ENCODE measurements at places on chromosomes 16 and 17. TPM values are rescaled to one million over a fixed set of nuclear protein-coding genes. Genes with fewer than 3 reads are reported as not detected.

TBC1D26 gene
- total RNA-seq: not detected

DNA sequence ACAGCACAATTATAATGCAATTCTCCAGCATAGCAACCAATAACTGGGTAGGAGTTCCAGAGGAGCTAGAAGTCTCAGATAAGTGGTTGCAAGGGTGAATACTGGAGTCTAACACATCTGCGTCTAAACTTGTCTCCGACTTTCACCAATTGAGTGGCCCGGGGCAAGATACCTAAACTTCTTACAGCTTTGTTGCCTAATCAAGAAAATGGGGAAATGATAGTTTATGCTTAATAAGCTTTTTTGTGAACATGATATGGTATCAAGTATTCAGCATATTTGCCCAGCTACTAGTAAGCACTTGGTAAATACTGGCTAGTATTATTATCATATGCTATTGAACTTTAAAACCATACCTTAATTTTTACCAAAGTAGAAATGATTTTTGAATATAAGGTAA is 183.5 kb downstream of the KCNJ2 start:
- DNase-seq: no peak
- no peaks in the 10 kb centered on the region for H3K36me3 ChIP-seq
- no peak overlapping the region for H3K27ac ChIP-seq
- no peaks in the 10 kb centered on the region for H3K4me1 ChIP-seq

GRCh38 chr16:2465653-2466415 is 5.3 kb upstream of the NTN3 start:
- no peak overlapping the region for H3K27ac ChIP-seq
- no peaks in the 10 kb centered on the region for H3K36me3 ChIP-seq
- peaks cover 15% of the 10 kb centered on the region for H3K27me3 ChIP-seq
- H3K4me1 ChIP-seq: no peaks in the 10 kb centered on the region
- no peak overlapping the region for H3K4me3 ChIP-seq

DNA sequence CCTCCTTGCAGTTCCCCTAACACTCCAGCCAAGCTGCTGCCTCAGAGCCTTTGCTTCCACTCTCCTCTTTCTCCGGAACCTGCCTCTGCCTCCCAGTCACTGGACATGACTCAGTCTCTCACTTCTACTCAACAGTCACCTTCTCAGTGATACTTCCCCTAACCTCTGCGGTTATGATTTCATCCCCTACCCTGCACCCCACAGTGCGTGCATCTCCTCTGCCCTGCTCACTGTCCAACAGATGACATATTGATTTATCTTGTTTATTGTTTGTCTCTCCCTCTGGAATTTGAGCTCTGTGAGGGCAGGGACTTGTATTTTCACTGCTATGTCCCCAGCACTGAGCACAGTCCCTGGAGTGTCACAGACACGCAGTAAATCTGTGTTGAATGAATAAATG is 100.7 kb downstream of the CYLD start:
- no peaks in the 10 kb centered on the region for H3K27me3 ChIP-seq
- no peaks in the 10 kb centered on the region for H3K36me3 ChIP-seq
- H3K4me1 ChIP-seq: peaks cover 6% of the 10 kb centered on the region
- no peak overlapping the region for H3K27ac ChIP-seq
- H3K4me3 ChIP-seq: no peak overlapping the region

DNA sequence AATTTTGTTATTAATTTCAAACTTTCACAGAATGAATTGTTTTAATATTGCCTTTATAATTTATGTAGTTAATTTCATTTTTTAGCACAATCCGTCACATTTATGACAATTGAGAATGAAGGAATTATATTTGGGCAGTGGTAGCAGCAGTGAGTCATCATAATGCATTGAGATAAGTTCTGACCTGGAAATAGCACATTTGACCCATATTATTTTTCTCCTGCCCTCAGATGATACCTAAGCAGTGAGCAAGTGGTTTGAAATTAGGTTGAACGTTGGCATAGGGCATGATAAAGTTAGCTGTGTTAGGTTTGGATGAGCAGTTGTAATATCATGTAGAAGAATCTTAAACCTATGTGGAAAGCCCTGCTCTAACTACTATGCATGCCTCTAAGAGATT is 1431.3 kb upstream of the CDH8 start:
- no peaks in the 10 kb centered on the region for H3K36me3 ChIP-seq
- H3K4me1 ChIP-seq: no peaks in the 10 kb centered on the region
- H3K27ac ChIP-seq: no peak overlapping the region

DNA sequence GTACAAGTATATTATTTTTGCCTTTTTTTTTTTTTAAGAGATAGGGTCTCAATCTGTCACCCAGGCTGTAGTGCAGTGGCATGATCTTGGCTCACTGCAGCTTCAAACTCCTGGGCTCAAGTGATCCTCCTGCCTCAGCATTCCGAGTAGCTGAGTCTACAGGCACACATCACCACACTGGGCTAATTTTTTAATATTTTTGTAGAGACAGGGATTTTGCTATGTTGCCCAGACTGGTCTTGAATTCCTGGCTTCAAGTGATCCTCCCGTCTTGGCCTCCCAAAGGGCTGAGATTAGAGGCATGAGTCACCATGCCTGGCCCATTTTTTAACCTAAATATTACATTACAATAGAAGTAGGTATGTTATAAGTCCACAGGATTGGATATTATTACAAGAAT is 3.2 kb downstream of the TERB1 start:
- no peaks in the 10 kb centered on the region for H3K4me1 ChIP-seq
- peaks cover 17% of the 10 kb centered on the region for H3K36me3 ChIP-seq
- no peak for DNase-seq
- no peak overlapping the region for H3K4me3 ChIP-seq

GRCh38 chr17:969811-970355 is 9.7 kb downstream of the NXN start:
- no peaks in the 10 kb centered on the region for H3K4me1 ChIP-seq
- no peak overlapping the region for H3K4me3 ChIP-seq
- no peak overlapping the region for H3K27ac ChIP-seq
- H3K27me3 ChIP-seq: no peaks in the 10 kb centered on the region
- no peak for DNase-seq
- H3K36me3 ChIP-seq: no peaks in the 10 kb centered on the region

KLHL10 gene
- total RNA-seq: not detected

DNA sequence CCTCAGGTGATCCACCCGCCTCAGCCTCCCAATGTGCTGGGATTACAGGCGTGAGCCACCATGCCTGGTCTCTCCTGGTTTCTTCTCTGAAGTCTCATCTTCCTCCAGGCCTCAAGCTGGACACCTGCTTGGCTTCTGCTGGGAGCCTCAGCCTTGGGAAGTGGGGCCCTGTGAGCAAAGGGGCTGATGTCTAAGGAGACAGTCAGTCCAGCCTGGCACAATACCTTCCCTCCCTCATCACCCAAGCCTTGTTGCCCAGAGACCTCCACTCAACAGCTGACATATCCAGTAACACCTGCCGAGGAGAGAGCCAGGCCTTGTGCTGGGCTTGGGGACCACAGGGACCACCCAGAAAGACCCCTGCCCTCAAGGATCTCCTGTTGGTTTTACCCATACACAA is 251.6 kb downstream of the GSG1L start:
- no peak overlapping the region for H3K27ac ChIP-seq
- H3K4me1 ChIP-seq: no peaks in the 10 kb centered on the region
- no peak overlapping the region for H3K4me3 ChIP-seq
- H3K36me3 ChIP-seq: no peaks in the 10 kb centered on the region
- no peak for DNase-seq

DNA sequence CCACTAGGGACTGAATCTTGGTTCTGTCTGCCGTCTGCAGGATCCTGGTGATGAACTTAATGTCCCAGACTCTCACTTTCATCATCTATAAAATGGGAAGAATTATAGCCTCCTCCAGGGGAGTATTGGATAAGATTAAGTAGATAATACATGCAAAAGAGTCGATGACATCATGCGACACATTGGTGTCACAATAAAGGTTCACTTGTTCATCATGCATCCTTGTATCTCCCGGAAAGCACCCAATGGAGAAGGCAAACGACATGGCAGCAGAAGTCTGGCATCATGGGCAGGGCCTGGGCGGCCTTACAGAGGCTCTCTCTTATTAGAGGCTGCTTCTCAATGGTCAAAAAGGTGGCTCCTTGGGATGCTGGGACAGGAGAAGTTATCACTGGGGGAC is 35.1 kb upstream of the CD300E start:
- no peak overlapping the region for H3K27ac ChIP-seq
- no peaks in the 10 kb centered on the region for H3K27me3 ChIP-seq
- DNase-seq: no peak
- no peak overlapping the region for H3K4me3 ChIP-seq
- no peaks in the 10 kb centered on the region for H3K36me3 ChIP-seq

DNA sequence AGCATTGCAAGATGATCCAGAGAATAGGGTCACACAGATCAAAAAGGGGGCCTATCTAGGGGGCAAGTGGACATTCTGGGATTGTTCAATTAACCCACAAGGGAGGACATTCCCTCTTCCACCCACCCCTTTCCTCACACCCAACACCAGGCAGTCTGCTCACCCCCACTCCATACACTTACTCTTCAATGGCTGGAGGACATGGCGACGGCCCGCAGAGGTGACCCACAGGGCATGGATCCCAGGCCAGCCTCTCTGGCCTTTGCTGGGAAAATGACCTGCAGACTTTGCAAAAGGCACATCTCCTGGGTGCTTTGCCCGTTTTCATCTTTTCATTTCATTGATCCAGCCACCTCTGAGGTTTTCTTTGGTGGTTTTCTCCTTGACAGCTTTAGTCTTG is 1.7 kb upstream of the CACNG5 start:
- DNase-seq: no peak
- peaks cover 4% of the 10 kb centered on the region for H3K27me3 ChIP-seq
- no peak overlapping the region for H3K27ac ChIP-seq
- H3K36me3 ChIP-seq: no peaks in the 10 kb centered on the region
- H3K4me1 ChIP-seq: no peaks in the 10 kb centered on the region

- H3K4me3 ChIP-seq: no peak overlapping the region
- no peak overlapping the region for H3K27ac ChIP-seq
- H3K36me3 ChIP-seq: no peaks in the 10 kb centered on the region
- H3K4me1 ChIP-seq: no peaks in the 10 kb centered on the region
Measured at GRCh38 chr16:52141871-52142270, 405.1 kb downstream of the TOX3 start.

PRSS33 gene
- not detected for total RNA-seq

- H3K4me1 ChIP-seq: peaks cover 34% of the 10 kb centered on the region
- H3K36me3 ChIP-seq: peaks cover 49% of the 10 kb centered on the region
- H3K4me3 ChIP-seq: no peak overlapping the region
- H3K27ac ChIP-seq: no peak overlapping the region
- no peak for DNase-seq
Measured at GRCh38 chr16:28207399-28207798, 4.4 kb downstream of the XPO6 start.

MMP25 gene
- 19.4 TPM for total RNA-seq

ALOX15B gene
- not detected for total RNA-seq

GRCh38 chr17:56850591-56850990 is 16.6 kb downstream of the DGKE start:
- no peaks in the 10 kb centered on the region for H3K4me1 ChIP-seq
- peaks cover 23% of the 10 kb centered on the region for H3K36me3 ChIP-seq
- H3K4me3 ChIP-seq: no peak overlapping the region
- no peak for DNase-seq

- H3K4me3 ChIP-seq: no peak overlapping the region
- H3K4me1 ChIP-seq: no peaks in the 10 kb centered on the region
- H3K36me3 ChIP-seq: no peaks in the 10 kb centered on the region
- H3K27me3 ChIP-seq: no peaks in the 10 kb centered on the region
- no peak for DNase-seq
- no peak overlapping the region for H3K27ac ChIP-seq
Measured at GRCh38 chr16:17162560-17162959, 308.2 kb downstream of the XYLT1 start.

DNA sequence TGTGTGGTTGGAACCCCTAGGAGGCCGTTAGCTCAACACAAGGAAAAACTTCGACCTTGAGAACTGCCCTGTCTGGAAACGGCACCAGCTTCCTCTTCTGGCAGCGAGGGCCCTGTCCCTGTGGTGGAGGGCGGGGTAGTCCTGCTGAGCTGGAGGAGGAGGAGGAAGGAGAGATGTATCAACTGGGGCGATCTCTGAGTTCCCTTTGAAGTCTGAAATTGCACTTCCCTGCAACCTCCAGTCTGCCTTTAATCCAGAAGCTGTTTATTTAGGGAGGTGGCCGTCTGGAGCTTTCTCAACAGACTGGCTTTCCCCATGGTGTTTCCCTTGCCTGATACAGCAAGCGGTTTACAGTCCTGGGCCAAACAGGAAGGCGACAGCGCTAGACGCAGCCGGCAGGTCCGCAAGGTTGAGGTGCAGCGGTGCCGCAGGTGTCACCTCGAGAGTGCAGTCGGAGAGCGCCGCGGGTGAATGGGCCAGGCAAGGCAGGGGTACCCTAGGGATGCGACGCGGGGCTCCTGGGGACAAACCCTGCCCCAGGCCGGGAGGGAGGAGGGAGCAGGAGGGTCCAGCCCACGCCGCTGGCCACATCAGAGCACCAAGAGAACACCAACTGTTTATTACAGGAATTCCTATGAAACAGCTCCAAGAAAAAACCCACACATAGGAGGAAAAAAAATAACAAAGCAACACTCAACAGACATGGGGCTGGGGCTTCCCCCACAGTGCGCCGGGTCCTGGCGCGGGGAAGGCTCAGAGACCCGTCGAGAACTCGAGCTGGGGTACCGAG is 11.4 kb upstream of the MRPS23 start:
- H3K36me3 ChIP-seq: no peaks in the 10 kb centered on the region
- peaks cover 4% of the 10 kb centered on the region for H3K27me3 ChIP-seq
- no peak overlapping the region for H3K27ac ChIP-seq
- DNase-seq: no peak
- H3K4me3 ChIP-seq: peak overlapping the region; percentile 60

- no peaks in the 10 kb centered on the region for H3K36me3 ChIP-seq
- H3K27ac ChIP-seq: no peak overlapping the region
- H3K27me3 ChIP-seq: no peaks in the 10 kb centered on the region
- H3K4me1 ChIP-seq: no peaks in the 10 kb centered on the region
- H3K4me3 ChIP-seq: no peak overlapping the region
Measured at GRCh38 chr16:7921345-7921744, 588.7 kb downstream of the RBFOX1 start.

KCNG4 gene
- not detected for total RNA-seq

DNA sequence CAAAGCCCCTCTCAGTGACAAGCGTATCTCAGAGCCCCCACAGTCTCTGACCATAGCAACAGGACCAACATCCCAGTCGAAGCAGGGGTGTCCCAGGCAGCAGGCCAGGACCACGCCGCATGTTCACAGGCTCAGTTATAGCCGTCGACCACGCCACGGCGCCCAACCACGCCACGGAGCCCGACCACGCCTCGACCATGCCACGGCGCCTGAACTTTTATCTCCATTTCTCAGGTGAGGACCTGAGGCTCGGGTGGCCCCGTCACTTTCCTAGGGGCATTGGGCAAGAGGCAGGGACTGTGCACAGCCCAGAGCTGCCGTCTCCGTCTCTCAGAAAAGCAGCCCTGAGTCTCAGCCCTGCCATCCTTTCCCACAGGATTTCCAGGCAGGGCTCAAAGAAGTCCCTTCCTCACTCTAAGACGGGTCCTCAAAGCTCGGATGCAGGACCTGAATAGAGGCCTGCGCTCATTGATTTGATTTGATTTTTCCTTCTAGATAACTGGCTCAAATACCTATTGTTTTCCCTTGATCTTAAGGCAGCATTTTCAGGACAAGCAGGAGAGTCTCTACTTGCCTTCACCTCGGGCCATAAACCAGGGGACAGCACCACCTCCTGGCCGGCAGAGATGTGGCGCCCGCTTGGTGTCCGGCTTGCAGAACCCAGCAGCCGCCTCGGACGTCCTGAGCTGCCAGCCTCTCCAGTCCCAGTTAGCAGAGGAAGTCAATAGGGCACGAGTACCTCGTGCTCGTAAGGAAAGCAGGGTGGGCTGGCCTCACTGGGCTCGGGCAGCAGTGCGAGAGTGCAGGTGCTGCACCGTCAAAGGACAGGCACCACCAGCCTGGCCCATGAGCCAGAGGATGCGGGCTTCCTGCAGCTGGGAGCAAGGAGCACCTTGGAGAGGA is 38.8 kb downstream of the C16orf95 start:
- no peaks in the 10 kb centered on the region for H3K36me3 ChIP-seq
- H3K27me3 ChIP-seq: no peaks in the 10 kb centered on the region
- peak; percentile 12 for DNase-seq
- no peak overlapping the region for H3K27ac ChIP-seq

Measured in naive thymus-derived CD4-positive, alpha-beta T cell (primary cell).